Stimulated activated CD4-positive, alpha-beta T cell treated with anti-CD3 and anti-CD28 coated beads, Interleukin-1b, Interleukin-23, amount 100 ng/mL, for 1 hour (primary cell): ENCODE measurements at places on chromosomes 7 and 10.

DNA sequence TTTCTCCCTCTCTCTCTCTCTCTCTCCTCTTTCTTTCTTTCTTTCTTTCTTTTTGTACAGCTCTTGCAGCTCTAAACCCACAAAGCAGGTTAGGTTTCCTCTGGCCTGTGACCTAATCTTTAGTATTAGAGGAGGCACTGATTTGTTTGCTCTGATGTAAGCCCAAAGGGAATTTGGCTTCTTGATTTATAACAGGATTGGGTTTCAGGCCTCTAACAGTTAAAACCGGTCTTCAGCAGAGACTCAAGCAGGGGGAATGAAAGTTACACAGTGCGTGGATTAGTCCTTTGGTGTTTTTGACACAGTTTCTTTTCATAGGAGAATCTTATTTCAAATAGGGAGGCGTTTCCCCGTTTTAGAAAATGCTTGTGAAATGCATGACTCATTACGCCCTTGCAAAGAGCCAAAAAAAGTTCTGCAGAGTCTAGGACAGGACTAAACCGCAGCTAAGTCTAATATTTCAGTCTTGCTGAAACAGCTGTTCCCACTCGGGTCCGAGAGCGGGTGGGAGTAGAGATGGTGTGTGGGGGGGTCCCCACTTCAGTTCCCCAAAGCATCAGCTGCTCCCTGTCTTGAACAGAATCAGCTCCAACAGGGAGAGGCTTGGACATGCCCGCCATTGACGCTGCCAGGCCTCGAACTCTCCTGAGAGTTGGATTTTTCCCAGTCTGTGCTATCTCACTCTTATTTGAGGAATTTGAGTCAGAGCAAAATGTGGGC, 296.5 kb upstream of the PITRM1 start:
- DNase-seq, result no peak

DNA sequence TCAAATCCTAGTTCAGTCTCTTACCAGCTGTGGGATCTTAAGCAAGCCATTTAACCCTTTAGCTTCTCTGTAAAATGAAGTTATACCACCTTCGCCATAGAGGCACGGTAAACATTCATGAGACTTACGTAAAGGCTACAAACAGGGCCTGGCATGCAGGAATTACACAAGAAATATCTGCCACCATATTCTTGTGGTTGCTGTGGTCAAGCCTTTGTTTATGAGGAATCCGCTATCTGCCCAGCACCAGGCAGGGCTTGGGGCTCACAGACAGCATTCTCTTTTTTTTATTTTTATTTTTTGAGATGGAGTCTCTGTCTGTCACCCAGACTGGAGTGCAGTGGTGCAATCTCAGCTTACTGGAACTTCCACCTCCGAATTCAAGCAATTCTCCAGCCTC, 9.9 kb downstream of the AIFM2 start:
- no peak for DNase-seq

- no peak for DNase-seq
Measured at GRCh38 chr7:103919272-103919868, 70.1 kb downstream of the RELN start.

GRCh38 chr10:110783509-110784107, 88.1 kb upstream of the PDCD4 start:
- DNase-seq, result no peak

DNA sequence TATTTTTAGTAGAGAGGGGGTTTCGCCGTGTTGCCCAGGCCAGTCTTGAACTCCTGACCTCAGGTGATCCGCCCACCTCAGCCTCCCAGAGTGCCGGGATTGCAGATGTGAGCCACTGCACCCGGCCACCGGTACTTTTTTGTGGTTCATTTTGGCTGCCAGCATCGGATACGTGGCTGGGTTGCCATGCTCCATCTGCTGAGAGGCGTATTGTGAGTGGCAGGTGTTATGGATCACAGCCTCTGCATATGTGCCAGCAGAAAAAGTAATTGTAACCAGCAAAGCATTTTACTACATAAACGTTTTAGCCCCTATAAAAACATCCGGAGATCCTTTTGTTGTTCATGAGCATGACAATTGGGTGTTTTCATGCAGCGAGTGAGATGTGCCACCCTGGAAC, 7.1 kb downstream of the FOXK1 start:
- DNase-seq, result no peak

DNA sequence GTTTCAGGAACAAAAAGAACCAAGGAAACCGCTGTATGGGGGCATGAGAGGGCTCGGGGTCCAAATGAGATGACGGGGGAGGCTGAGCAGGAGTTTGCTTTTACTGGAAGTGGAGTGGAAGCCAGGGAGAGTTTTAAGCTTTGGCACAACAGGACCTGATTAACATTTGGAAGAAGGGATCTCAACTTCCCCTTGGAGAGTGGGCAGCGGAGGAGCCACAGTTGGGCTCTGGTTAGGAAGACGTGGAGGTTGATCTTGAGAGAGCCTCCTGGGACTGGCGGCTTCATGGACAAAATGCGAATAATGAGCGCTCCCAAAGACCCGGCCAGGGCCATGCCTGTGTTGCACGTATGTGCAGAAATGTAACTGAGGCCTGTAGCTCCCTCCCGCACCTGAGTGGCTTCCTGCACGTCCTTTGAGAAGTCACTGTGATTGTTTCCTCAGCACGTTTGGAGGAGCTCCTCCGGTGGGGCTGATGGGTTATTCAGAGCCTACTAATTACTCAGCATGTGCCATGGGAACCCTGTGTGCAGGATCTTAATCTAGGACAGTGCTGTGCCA, 595.3 kb upstream of the MGMT start:
- DNase-seq, result no peak

DNA sequence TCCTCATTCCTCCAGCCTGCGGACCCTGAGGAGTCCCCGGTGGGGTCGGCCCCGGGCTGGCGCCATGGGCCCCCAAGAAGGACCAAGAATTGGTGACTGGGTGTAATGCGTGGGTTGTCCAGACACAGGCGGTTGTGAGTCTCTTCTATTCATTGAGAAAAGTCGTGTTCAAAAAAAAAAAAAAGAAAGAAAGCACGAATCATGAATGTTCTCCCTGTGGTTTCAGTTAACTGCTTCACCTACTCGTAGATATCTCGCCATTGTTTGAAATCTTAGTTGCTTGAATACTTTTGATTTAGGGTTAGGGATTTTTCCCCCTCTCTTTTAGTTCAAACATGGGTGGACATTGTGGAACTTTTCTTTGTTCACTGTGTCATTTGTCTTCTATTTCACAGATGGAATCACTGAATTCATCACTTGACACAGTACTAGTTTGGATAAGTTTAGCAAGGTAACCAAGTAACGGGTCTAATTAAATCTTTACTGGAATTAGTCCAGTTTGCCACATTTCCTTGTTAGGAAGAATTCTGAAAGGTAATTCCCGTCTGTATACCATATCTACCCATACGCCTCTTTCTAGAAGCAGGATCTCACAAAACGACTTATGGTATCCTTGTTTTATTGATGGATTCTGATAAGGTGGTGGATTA, 775 bp downstream of the STARD3NL start:
- no peak for DNase-seq

- DNase-seq, result no peak
Measured at GRCh38 chr10:51773681-51774080, 74.3 kb upstream of the CSTF2T start.

DNA sequence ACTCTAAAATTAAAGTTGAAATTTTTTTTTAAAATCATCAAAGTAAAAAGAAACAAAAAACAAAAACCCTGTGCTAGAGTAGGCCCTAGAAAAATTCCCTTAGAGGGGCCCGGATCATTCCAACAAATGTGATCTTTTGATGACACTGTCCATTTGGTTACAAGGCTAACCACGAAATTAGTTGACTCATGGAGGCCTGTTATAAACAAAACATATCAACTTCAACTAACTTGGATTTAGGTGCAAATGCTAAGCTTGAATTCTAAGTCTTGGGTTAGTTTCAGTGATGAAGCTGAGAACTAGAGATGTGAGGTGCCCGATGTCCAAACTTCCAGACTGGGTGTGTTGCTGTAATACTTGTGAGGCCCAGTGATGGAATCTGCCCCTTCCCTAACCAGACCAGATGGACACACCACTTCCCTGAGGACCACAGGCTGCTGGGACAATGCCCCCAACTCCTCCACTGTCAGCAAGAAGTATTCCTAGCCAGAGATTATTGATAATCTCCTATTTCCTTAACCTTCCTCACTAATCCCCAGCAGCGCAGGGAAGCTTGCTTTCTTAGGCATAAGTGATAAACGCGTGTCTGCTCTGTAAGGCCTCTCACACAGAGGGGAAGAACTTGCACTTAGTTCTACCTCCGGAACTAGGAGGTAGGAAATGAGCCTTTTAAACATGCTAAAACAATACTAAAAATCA, 108.7 kb downstream of the RAPGEF5 start:
- DNase-seq, result no peak

DNA sequence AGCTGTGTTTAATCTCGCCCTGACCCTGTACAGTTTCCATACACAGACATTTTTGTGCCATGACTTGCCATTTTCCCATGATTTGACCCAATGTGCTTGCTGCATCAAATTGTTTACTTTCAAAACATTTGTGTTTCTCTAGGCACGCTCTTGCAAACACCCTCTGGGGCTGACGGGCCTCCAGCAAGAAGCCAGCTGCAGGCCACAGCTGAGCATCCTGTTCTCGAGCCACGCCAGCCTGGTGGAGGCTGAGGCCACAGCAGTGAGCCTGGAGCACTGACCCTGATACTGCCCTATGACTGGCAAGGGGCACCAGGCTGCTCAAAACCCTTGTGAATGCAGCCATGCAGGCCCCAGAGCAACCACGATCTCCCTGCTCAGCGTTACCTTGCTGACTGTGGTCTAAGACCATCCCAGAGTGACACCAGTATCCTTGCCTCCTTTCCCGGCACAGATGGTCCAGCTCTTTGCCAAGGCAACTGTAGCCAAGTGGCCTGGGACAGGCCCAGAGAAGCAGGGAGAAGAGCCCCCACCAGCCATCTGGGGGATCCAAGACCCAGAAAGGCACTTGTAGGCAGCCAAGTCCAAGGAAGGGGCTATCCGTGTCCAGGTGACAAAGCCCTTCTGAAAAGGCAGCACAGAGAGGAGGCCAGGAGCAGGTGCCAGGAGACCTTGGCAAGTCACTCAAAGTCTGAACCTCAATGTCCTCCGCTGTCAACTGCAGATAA, 78.5 kb downstream of the OAT start:
- DNase-seq, result no peak

- DNase-seq, result no peak
Measured at GRCh38 chr10:11678074-11678793, 63.9 kb upstream of the ECHDC3 start.

GRCh38 chr10:43399320-43400310, 9.4 kb downstream of the HNRNPF start:
- no peak for DNase-seq

DNA sequence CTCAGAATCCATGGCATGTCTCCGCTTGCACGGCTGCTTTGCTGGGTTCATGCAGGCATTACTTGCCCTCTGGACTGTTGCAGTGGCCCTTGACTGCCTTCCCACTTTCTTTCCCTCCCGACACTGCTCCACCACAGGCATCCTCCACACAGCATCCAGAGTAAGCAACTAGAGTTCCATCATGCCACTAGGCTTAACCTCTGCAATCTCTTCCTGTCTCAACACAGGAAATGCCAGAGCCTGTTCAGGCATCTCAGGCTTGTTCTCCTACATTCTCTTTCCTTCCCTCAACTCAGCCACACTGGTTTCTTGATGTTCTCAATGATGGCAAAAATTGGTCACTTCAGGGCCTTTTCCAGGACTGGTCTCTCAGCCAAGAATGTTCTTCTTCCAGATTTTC, 284.5 kb upstream of the KLF6 start:
- no peak for DNase-seq

- no peak for DNase-seq
Measured at GRCh38 chr7:3427957-3428356, 126.9 kb downstream of the SDK1 start.

DNA sequence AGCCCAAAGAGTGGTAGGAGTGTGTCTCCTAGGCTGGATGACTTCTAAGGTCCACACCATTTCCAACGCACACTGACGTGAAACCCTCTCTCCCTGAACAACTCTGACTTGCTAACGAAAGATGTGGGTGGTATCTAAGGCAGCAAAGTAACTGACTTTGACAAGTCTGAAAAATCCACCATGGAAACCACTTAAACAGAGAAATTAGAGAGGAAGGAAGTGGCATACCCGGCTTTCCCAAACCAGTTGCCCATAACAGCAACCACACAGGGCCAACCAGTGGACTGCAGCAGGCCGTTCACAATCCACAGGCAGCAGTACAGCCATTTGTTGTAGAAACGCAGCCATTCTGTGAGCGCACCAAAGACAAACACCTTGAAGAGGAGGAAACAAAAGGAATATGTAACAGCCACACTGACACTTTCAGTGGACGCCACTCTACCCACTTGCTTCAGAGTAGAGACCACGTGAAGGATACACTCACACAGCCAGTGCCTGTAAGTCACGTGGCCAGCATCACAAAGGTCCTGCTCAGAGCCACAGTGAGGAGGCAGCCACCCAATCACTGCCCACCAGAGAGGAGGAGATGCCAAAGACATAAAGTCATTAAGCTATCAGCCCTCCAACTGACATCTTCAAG, 39.8 kb downstream of the SLC37A3 start:
- DNase-seq, result no peak

DNA sequence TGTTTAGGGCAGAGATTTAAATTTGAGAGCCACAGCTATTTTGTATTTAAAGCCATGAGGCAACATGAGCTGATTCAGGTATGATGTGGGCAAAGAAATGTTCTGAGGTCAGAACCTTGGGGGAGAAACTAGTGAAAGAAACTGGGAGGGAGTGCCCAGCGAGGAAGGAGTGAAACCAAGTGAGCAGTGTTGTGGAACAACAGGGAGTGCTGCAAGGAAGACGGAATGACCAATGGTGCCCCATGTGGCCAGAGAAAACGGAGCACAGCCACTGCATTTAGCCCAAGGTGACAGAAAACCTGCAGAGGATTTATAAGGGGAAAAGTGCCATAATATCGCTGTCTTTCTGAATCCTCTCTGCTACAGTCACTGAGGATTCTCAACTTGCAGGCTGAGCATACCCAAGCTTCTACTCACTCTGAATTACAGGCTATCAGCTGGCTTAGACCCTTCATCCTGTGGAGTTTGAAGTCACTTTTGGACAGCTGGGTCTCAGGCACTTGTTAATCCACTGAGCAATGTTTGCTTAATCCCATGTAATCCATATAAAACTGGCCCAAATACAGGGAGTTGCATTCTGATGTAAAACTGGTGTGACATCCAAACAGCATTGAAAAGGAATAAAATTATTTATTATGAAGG, 777.3 kb downstream of the CCSER2 start:
- no peak for DNase-seq

- DNase-seq, result no peak
Measured at GRCh38 chr10:20114179-20114578, 297.9 kb downstream of the PLXDC2 start.

GRCh38 chr10:42942279-42942950, 134.5 kb upstream of the RET start:
- no peak for DNase-seq

- no peak for DNase-seq
Measured at GRCh38 chr7:2633538-2634266, 1.9 kb downstream of the TTYH3 start.

GRCh38 chr10:2978111-2978510, 89.2 kb upstream of the PFKP start:
- DNase-seq, result no peak

DNA sequence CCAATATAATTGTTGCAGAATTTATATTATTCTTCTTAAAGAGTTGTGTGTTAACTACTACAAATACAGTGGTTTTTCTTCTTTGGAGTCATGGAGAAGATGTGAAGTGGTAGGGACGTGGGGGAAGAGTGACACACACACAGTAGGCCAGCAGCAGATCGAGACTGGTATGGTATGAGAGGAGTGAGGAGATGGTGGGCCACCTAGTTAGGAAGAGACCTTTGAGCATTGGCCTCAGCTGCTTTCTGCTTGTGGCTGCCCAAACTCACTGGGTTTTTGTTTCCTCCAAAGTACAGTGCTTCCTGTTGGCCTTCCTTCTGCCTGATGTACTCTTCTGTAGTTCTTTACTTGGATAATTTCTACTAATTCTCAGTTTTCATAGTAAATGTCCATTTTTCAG, 14.6 kb downstream of the VCL start:
- DNase-seq, result no peak
